Sigmoid colon (tissue), 7 donors: ENCODE measurements at places on chromosomes 11 and 22.
A peak's percentile ranks its signal among the peaks of the same experiment; 100 is the strongest.

DNA sequence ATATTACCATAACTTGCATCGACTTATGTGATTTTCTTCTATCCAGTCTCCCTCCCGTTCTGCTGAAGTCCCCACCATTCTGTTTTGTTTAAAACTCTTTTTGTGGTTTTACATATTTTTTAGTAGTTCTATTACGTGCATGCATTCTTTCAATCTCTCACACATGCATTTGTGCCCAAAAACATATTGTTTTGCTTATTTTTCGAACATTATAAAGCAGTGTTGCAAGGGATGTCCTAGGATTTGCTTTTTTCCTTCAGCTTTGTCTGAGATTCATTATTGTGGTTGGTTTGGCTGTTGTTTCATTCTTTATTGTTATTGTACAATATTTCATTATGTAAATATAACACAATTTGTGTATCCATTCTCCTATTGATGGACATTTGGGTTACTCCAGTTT is 235.7 kb downstream of the DYNC2H1 start:
- H3K27me3 ChIP-seq, result no peaks in the 10 kb centered on the region
- H3K36me3 ChIP-seq, result no peaks in the 10 kb centered on the region
- no peak overlapping the region for H3K27ac ChIP-seq
- H3K4me3 ChIP-seq, result no peak overlapping the region
- DNase-seq, result no peak

DNA sequence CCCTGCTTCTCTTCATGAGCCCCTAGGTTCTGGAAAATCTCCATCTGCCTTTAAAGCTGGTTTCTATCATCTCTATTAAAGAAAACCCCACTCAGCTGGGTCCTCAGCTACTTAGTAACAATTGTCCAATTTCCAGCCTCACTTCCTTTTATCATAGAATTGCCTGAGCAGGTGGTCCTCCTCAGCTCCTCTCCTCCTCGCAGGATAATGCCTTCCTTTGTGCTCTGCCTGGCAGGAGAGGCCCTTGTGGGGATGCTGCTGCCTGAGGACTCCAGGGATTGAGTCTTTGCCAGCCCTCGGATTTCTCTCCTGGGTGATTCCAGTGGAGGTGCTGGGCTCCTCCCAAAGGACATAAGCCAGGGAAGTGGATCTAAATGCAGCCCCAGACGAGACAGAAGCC is 448.3 kb downstream of the INSC start:
- H3K27me3 ChIP-seq, result no peaks in the 10 kb centered on the region
- no peaks in the 10 kb centered on the region for H3K4me1 ChIP-seq
- H3K36me3 ChIP-seq, result no peaks in the 10 kb centered on the region
- no peak overlapping the region for H3K4me3 ChIP-seq
- H3K27ac ChIP-seq, result no peak overlapping the region
- DNase-seq, result no peak

- H3K27me3 ChIP-seq, result no peaks in the 10 kb centered on the region
- no peak for DNase-seq
- no peak overlapping the region for H3K4me3 ChIP-seq
- H3K36me3 ChIP-seq, result no peaks in the 10 kb centered on the region
- H3K4me1 ChIP-seq, result no peaks in the 10 kb centered on the region
- no peak overlapping the region for H3K27ac ChIP-seq
Measured at GRCh38 chr11:34216706-34217105, 111.3 kb downstream of the NAT10 start.

DNA sequence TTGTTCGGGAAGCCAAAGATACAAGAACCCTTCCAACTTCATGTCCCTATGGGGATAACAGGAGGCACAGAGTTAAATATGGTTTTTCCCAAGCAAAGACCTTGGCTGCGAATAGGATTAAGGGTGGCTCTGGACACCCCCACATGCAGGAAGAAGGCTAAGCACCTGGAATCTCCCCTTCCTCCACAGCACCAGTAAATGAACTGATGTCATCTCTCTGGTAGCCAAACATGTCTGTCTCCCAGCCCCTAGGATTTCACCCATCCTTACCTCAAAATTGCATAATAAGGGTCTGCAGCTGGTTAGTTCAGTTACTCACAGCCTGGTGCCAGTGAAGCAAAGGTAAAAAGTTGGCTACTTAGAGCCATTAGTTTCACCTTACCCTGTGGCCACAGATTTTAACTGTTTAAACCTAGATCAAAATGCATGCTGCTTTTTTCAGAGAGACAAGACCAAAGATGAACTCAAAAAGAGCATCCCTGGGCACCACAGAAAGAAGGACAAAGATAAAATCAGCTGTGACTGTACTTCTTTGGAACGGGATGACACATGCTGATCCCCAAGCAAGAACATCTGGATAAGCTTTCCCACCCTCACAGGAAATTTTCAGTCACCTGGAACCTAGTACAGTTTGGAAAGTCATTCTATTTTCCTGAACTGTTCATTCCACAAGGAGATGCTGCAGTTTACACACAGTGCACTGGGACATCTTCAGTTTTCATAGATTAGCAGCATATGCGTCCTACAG is 77.2 kb upstream of the AKIP1 start:
- H3K27me3 ChIP-seq, result no peaks in the 10 kb centered on the region
- H3K27ac ChIP-seq, result peak overlapping the region; percentile 87
- H3K36me3 ChIP-seq, result no peaks in the 10 kb centered on the region
- H3K4me3 ChIP-seq, result no peak overlapping the region

- H3K27me3 ChIP-seq, result no peaks in the 10 kb centered on the region
- no peaks in the 10 kb centered on the region for H3K36me3 ChIP-seq
- H3K4me3 ChIP-seq, result no peak overlapping the region
- H3K4me1 ChIP-seq, result peaks cover 7% of the 10 kb centered on the region
- no peak overlapping the region for H3K27ac ChIP-seq
- DNase-seq, result no peak
Measured at GRCh38 chr11:126440276-126440675, 84.8 kb downstream of the ST3GAL4 start.

DNA sequence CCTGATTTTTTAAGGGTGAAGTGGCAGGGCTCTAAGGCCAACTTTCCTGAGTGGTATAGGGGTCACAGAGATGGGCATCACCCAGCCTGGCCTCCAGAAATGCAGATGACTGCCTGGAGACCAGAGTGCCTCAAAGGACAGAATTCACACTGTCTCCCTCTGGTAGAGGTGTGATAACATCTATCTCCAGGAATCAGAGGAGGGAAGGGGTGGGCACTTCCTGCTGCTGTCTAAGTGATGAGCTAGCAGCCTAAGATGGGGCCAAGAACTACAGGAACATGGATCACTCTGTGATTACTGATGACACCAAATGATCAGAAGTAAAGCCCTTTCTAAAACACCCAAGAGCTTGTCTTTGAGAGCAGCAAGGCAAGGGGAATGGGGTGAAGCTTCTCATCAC is 61.9 kb downstream of the C11orf58 start:
- H3K36me3 ChIP-seq, result no peaks in the 10 kb centered on the region
- H3K4me1 ChIP-seq, result no peaks in the 10 kb centered on the region
- no peaks in the 10 kb centered on the region for H3K27me3 ChIP-seq
- no peak for DNase-seq

GRCh38 chr11:45880772-45881570 is 4.5 kb upstream of the MAPK8IP1 start:
- peak; percentile 83 for DNase-seq
- no peak overlapping the region for H3K4me3 ChIP-seq
- peaks cover 2% of the 10 kb centered on the region for H3K27me3 ChIP-seq
- H3K27ac ChIP-seq, result peak overlapping the region; percentile 14

GRCh38 chr22:49464037-49464436 is 363.6 kb downstream of the BRD1 start:
- H3K4me3 ChIP-seq, result no peak overlapping the region
- no peak overlapping the region for H3K27ac ChIP-seq
- H3K27me3 ChIP-seq, result no peaks in the 10 kb centered on the region
- DNase-seq, result no peak
- H3K4me1 ChIP-seq, result no peaks in the 10 kb centered on the region

DNA sequence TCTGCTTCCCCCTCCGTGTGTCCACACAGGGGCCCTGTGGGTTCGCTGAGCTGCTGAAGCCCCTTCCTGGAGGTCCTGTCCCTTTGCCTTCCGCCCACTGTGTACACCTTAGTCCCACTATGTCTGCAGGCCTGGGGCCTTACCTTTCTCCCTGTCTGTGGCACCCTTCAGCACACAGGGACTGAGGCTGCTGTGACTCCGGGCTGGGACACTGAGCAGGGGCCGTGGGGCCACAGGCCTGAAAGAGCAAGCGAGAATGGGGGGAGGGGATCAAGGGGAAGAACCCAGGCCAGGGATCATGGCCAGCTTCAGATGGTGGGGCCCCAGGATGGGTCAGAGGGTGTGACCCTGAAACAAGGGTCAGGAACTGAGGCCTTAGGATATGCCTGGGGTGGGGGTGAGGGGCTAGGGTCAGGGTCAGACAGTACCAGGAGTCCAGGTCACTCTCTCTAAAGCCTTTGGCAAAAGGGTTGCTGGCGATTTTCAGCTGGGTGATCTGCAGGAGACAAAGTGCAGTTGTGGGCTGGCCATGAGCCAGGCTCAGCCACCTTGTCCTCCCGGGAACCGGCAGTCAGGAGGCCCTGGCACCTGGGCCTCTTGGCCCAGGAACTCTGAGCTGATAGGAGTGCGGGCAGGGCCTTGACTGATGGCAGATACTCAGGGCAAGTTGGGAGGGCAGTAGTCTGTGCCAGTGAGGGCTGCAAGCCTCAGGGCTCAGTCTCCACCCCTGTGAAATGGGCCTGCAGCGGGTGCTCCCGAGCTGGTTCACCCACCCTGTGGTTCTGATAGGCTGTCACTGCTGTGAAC is 2.6 kb upstream of the NUDT8 start:
- H3K4me1 ChIP-seq, result peaks cover 19% of the 10 kb centered on the region
- no peak overlapping the region for H3K4me3 ChIP-seq
- no peak overlapping the region for H3K27ac ChIP-seq
- peak; percentile 61 for DNase-seq

DNA sequence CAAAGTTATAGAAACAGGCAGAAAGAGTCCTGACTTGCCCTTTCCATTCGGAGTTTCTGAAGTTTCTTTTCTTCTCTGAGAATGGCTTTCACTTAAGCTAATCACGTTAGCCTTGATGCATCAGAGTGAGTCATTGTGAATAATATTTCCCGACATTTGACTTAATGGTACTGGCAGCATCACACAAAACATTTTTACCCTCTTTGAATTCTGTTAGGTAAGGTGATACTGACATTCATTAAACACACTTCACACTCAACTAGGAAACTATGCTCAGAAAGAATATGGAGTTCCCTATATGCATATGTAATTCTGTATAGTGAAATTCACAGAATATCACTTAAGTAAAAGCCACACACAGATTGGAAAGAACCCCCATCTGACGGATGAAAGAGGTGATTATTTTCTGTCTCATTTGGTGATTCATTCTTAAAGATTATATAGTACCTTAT is 120.8 kb upstream of the ARHGAP20 start:
- no peak overlapping the region for H3K4me3 ChIP-seq
- no peak overlapping the region for H3K27ac ChIP-seq
- H3K36me3 ChIP-seq, result no peaks in the 10 kb centered on the region
- H3K4me1 ChIP-seq, result no peaks in the 10 kb centered on the region

DNA sequence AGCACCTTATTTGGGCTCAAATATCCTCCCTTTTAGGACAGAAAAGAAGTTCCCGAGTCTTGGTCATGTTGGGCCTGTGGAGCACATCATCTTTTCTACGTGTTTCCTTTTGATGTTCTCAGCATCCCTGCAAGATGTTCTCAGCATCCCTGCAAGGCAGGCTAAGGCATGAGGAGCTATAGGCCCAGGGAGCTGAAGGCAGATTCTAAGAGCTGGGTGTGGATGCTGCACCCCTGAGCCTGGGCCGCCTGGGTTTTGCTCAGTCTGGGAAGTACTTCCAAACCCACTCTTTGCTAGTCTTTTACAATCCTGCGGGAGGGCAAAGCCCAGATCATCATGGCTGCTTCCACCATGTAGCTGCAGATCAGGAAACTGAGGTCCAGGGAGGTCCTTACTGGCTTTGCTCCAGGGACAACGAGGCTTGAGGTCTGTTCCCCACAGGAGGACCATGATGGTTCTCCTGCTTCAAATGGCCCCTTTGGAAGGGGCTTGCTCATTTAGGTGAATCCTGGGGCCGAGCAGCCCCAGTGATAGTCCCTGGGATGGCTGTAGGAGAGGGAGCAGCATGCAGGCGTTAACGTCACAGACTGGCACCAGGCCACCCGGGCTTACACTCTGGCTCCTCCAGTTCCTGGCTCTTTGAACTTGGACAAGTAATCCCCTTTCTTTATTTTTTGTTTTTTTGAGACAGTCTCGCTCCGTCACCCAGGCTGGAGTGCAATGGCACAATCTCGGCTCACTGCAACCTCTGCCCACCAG is 10.6 kb downstream of the LRRC75B start:
- no peaks in the 10 kb centered on the region for H3K27me3 ChIP-seq
- no peaks in the 10 kb centered on the region for H3K4me1 ChIP-seq
- DNase-seq, result peak; percentile 65

DNA sequence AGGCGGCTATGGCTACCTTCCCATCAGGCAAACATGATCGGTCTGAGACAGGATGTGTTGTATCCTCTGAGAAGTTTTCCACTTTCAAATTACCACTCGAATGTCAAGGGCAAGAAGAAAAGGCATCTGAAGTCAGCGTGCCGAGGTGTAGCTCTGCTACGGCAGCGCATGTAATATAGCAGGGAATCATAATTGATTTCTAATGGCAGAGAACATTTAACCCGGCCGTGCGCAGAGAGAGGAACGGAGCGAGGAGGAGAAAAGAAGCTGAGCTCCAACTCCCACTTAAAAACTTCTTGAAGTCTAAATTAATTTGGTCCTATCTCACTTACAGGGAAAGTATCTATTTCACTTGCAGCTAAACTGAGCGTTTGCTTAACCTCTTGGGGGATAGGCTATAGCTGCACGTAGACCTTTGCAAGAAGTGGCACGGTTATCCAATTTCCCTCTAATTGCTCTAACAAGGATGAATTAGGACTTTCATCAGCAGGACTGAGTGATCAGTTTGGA is 137.3 kb upstream of the KIRREL3 start:
- DNase-seq, result no peak
- H3K27me3 ChIP-seq, result no peaks in the 10 kb centered on the region
- no peaks in the 10 kb centered on the region for H3K36me3 ChIP-seq

DNA sequence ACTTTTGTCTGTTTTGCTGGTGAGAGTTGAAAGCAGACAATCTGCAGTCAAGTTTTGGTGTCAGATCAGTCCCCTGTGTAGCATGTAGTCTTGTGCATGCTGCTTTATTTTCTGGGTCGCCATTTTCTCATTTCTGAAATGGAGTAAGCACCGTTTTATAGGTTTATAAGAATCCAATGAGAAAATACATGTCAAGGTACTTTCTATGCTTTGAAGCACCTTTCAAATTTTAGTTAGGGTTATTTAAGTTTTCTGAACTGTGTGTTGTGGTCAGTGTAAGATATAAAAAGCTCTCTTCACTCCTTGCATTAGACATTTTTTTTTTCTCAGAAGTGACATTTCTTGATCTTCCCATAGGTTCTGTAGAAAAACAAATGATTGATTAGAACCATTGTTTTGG is 283.2 kb downstream of the ETS1 start:
- H3K27me3 ChIP-seq, result no peaks in the 10 kb centered on the region
- DNase-seq, result no peak
- H3K4me1 ChIP-seq, result peaks cover 6% of the 10 kb centered on the region

DNA sequence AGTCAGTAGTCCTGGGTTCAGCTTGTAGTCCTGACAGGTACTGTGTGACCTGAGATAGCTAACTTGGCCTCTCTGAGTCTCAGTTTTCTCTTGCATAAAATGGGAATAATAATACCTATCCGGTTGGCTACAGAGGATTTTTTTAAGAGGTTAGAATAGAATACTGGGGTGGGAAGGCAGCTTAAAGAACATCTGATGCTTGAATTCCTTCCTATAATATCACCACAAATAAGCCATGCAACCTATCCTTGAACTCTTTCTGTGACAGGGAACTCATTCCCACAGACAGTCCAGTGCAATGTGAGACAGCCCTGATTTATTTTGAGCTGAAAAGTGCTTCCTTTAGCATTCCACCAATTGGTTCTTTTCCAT is 110.1 kb downstream of the CCDC81 start:
- no peak overlapping the region for H3K27ac ChIP-seq
- H3K27me3 ChIP-seq, result no peaks in the 10 kb centered on the region
- no peak for DNase-seq
- peaks cover 10% of the 10 kb centered on the region for H3K4me1 ChIP-seq

- H3K36me3 ChIP-seq, result no peaks in the 10 kb centered on the region
- no peak overlapping the region for H3K4me3 ChIP-seq
- H3K27ac ChIP-seq, result peak overlapping the region; percentile 59
Measured at GRCh38 chr22:21858025-21858764, 9.2 kb downstream of the MAPK1 start.
